ENCODE measurements at places on chromosomes 13 and 19.

GRCh38 chr19:29404015-29404414, 121.8 kb upstream of the VSTM2B start:
- DNase-seq = no peak

- no peak for DNase-seq
Measured at GRCh38 chr13:98619556-98619955, 42.6 kb upstream of the STK24 start.

GRCh38 chr13:33328701-33329100, 43.1 kb upstream of the STARD13 start:
- no peak for DNase-seq

DNA sequence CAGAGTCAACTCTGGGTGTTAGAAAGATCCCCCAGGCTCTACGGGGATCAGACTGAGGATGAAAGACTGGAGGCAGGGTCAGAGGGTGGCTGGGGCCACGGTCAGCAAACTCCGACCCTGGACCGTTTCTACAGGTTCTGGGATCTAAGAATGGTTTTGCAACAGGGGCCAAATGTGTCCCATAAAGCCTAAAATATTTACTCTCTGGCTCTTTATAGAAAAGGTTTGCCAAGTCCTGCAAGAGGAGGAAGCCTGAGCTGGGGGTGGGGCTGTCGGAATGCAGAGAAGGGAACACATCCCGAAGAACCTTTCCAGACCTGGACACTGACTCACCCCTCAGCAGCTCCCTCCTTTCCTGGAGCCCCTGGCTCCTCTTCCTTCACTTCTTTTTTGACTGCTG, 20.7 kb downstream of the LIG1 start:
- no peak for DNase-seq

DNA sequence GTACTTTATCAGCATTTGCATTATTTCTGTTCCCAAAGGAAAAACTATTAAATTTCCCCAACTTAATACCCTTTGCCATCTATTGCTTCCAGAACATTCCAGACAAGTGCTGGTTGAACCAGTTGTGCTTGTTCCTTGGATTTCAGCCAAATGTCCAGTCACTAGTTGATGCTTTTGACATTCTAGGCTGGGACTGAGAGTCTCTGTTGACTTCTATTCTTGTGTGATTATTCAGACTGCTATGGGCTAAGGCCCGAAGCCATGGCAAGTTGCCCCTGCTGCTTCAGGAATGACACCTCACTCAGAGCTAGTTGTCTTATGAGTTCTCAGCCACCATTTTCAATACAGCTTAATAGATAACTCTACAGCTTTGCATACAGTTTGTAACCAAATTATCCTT, 458.1 kb upstream of the ARGLU1 start:
- DNase-seq = no peak

DNA sequence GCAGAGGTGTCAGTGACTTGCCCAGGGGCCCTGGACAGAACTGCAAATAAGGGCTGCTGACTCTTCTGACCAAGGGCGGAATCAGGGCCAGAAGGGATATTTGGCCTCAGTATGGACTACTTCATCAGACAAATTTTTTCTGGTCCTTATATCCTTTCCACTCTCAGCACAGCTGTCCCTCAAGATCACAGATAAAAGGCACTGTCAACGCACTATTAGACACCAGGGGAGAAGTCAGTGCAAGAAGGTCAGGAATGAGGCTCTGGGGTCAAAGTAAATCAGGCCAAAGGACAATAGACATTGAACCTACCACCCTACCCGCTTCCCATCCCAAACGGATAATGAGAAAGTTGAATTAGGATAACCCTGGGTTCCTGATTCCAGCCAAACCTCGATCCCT, 657.6 kb downstream of the UQCRFS1 start:
- DNase-seq = no peak

DNA sequence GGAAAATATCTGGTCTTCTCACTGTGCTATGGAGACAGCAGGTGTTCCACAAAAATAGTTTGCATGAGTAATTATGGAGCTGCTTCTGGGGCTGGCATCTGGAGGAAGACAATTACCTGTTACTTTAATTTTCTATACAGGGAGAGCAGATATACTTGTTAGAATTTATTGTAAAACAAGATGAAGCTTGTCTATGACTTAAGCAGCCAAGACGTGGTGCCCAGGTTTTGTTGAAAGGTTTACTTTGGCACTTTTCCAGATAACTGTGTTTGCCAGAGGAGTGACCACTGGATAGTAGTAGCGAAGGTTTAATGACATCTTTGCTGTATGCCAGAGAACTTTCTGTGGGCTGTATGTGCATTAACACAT, 134.5 kb upstream of the KL start:
- no peak for DNase-seq

DNA sequence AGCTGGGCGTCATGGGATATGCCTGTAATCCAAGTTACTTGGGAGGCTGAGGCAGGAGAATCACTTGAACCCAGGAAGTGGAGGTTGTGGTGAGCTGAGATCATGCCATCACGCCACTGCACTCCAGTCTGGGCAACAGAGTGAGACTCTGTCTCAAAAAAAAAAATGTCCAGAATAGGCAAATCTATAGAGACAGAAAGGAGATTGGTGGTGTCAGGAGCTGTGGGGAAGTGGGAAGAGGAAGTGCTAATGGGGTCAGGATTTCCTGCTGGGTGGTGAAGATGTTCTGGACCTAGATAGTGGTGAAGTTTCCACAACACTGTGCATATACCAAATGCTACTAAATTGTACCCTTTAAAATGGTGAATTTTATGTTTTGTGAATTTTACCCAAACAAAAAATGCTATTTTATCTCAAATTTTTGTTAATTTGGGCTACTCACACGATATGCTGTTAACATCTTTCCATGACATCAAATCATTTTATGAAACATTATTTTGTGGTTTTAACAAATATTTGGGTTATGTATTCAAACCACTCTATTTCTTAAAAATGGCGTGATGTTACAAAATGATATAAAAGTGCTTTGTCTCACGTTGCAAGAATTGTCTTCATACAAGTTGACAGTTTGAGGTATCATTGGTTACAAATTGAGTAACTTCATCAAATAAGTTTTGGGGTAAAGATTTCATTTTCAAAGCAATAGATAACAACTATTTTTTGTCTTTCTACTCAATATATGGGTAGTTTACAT, 7.4 kb upstream of the CYP4F3 start:
- no peak for DNase-seq

GRCh38 chr13:78045916-78046315, 127.3 kb upstream of the EDNRB start:
- no peak for DNase-seq

DNA sequence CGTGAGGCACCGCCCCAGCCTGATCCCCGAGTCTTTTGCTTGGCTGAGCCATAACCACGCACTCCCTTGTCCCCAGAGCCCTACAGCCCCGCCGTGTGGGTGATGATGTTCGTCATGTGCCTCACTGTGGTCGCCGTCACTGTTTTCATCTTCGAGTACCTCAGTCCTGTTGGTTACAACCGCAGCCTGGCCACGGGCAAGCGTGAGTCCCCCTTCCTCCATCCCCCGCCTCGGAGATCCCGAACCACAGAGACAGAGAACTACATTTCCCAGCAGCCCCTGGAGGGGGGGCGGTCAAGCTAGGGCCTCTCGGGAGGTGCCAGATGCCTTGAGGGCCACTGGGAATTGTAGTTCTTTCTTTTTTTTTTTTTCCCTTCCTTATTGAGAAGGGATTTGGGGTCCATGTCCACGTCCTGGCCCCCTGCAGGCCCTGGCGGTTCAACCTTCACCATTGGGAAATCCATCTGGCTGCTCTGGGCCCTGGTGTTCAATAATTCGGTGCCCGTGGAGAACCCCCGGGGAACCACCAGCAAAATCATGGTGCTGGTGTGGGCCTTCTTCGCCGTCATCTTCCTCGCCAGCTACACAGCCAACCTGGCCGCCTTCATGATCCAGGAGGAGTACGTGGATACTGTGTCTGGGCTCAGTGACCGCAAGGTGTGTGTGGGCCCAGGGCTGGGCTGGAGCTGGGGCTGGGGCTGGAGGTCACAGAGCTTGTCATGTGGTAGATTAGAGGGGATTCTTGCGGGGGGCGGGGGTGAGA, 25.9 kb downstream of the GRIN2D start:
- no peak for DNase-seq

- no peak for DNase-seq
Measured at GRCh38 chr13:39603424-39603947, 493 bp upstream of the LHFPL6 start.

DNA sequence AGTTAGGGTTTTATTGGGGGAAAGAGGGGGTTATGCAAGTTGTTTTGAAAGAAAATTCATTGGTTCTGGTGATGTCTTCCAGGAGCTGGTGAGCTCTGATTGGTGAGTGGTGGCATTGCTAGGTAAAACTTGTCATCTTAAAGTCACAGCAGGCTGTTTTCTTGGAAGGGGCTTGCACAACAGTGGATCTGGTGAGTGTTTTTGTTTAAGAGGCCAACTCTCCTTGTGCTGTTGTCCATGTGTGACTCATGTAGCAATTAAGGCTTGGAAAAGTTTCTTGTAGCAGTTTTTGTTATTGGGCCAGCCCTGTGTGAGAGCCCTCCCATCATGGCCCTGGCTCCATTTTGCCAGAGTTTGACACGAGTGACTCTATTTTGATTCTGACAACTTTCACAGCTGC, 109.4 kb downstream of the RFC3 start:
- DNase-seq = no peak

DNA sequence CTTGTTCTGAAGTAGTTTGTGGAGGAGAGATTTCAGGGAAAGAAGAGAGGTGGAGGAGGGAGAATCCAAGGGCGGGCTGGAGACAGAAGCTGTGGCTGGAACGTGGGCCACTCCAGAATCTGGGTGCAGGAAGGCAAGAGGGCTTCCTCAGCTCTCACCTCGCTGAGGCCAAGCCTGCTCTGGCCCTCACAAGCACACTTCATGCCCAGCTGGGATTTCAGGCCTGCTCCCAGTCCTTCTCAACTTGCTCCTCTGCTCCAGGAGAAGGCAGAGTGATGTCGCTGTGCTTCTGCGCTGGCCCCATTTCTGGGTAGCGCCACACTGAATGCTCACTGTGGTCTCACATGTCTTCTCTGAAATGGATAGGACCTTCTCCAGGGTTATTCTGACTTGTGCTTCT, 328.8 kb downstream of the FGF9 start:
- no peak for DNase-seq

DNA sequence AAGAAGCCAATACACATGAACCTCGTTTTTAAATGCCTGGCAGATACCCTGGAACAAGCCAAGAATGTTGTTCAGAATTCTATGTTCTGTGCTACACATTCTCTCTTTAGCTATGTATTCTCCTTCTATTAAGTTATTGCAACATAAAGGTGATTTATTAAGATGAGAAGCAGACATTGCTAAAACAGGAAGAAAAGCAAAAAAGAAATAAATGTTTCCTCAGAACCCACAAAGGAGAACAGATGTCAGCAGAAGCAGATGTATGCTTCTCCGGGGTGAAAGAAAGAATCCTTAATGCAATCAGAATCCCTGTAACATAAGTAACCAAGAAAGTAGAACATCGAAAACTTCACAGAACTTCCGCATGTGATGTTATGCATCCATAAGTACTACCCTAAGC, 302.9 kb downstream of the DCT start:
- no peak for DNase-seq

- no peak for DNase-seq
Measured at GRCh38 chr13:37149380-37149779, 43.9 kb upstream of the CSNK1A1L start.

- no peak for DNase-seq
Measured at GRCh38 chr13:69796256-69796655, 311.4 kb upstream of the ATXN8OS start.

DNA sequence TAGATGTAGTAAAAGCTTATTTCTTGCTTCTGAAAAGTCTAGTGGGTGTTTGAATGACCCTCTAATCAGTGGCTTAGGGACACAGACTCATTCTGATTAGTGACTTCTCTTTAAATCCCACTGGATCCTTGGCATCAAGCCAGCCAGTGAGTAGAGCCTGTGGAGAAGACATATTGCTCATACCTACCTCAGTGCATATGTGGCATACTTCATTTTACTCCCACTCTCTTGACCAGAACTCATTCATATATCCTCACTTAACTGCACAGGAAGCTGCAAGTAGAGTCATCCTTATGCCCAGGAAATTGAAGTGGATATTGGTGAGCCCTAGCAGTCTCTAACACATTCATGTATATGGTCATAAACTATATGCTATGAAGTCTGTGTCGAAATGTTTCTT, 148.3 kb downstream of the PDS5B start:
- DNase-seq = no peak

DNA sequence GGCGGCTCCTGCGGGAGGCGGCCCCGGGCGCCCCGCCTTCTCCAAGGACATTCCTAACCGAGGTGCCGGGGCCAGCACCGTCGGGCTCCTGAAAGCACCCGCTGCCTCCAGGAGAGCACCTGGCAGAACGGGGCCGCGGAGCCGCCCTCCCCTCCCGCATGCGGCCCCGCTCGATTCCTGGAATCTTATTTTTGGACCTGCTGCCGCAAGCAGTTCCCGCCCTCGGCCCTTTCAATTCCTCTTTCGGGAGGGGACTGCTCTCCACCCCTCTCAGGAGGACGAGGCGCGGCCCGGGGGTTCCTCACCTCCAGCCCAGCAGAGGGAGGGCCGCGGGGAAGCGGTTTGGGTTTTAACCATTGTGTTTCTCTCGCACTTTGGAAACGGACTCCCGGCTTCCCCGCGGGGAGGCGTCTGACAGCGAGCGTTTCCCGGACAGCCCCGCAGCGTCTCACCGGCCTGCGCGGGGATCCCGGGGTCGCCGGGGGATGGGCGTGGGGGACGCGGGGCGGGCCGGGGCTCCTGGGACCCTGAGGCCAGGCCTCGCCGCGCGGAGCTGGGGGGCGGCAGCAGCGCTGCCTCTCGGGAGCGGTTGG, 849 bp downstream of the GAS6 start:
- no peak for DNase-seq

GRCh38 chr19:13033819-13034611, 38.7 kb downstream of the NFIX start:
- no peak for DNase-seq

- DNase-seq = no peak
Measured at GRCh38 chr19:3665681-3666544, 34.4 kb downstream of the PIP5K1C start.

DNA sequence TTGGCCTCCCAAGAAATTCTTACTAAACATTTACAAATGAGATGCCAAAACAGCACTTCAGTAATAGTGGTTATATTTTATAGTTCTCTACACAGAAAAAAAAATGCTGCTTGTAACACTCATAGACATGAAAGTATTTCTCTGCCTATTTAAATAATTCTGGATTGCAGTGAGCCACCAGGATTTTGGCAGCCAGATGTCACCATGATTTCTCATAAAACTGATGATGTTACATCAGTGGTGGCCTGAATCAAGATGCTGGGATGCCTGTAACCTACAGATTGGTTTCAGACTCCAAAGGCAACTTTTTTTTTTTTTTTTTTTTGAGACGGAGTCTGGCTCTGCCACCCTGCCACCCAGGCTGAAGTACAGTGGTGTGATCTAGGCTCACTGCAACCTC, 2.7 kb upstream of the CAPS start:
- DNase-seq = no peak

DNA sequence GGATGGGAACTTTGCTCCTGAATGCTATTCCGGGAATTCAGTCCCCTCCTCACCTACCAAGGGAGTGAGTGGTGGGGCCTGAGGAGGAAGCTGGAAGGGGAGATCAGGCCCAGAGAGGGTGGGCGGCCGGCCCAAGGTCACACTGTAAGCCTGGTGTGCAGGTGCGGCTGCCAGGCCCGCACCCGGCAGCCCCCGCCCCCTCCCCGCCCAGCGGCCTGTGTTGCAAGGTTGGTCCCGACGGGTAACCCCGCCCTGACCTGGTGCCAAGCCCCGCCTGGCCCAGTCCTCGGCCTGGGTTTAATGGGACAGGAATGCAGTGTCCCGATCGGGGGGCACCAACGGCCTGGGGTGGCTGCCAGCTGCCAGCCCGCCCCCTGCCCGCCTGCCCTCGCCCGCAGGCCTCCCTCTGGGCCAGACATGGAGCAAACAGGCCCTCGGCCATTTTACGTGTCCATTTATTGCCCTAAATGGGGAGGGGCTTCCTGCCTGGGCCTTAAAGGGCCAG, 5.5 kb downstream of the ZBTB7A start:
- DNase-seq = no peak

All from GOT3 (cell line).